GM18507 (cell line): ENCODE measurements at places on chromosomes 12 and 14.

GRCh38 chr14:45135659-45136395 is at the start of gene FANCM:
TSS of gene FANCM (plus strand) at chr14:45135930. CDS start at chr14:45136032, 102 bp downstream.
- peak; percentile 64 for DNase-seq

- no peak for DNase-seq
Measured at GRCh38 chr12:44874981-44875416, 1.1 kb downstream of the NELL2 start.

DNA sequence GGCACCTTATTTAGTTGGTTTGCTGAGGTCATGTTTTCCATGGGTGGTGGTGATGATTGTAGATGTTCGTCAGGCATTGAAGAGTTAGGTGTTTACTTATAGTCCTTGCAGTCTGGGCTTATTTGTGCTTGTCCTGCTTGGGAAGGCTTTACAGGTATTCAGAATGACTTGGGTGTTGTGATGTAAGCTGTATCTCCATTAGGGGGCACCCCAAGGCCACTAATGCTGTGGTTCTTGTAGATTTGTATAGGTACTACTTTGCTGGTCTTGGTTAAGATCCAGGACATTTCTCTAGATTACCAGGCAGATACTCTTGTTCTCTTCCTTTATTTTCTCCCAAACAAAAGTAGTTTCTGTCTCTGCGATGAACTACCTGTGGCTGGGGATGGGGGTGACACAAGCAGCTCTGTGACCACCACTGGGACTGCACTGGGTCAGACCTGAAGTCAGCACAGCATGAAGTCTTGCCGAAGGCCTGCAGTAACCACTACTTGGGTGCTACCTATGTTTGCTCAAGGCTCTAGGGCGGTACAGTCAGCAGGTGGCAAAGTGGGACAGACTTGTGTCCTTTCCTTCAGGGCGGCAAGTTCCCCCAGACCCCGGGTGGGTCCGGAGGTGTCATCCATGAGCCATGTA is 35.8 kb upstream of the FBXO33 start:
- DNase-seq = no peak

DNA sequence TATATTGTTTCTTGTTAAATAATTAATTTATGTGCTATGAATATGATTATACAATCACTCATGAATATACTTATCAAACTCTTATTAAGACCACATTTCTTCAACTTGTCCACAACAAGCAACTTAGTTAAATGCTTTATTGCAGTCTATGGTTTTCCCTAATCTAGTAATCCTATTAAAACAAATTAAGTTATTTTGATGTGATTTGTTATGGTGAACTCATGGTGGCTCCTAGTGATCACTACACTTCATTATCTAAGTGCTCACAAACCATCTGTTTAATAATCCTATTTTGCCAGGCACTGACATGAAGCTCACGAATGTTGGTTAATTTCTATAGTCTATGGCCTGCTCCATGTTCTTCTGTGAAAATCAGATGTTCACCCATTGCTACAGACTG is 42.9 kb downstream of the INSM2 start:
- no peak for DNase-seq

DNA sequence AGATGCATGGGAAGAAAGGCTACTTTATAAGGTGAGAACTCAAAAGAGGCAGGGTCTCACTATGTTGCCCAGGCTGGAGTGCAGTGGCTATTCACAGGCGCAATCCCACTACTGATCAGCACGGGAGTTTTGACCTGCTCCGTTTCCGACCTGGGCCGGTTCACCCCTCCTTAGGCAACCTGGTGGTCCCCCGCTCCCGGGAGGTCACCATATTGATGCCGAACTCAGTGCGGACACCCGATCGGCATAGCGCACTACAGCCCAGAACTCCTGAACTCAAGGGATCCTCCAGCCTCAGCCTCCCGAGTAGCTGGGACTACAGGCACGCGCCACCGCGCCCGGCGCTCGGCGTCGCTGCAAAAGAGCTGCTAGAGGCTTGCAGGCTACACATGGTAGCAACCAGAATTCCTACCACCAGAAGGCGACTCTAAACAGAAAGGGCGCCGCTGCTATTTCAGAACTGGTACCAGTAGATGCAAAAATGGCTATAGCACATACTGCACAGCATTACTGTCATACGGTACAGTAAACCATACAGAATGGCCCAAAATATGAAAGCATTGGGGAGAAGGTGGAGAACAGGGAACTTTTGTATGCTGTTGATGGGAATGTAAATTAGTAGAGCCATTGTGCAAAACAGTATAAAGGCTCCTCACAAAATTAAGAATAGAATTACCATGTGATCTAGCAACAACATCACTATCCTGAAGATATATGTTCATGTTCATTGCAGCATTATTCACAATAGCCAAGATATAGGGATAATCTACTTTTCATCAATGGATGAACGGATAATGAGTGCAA is 1.2 kb upstream of the NEMF start:
- DNase-seq = no peak

DNA sequence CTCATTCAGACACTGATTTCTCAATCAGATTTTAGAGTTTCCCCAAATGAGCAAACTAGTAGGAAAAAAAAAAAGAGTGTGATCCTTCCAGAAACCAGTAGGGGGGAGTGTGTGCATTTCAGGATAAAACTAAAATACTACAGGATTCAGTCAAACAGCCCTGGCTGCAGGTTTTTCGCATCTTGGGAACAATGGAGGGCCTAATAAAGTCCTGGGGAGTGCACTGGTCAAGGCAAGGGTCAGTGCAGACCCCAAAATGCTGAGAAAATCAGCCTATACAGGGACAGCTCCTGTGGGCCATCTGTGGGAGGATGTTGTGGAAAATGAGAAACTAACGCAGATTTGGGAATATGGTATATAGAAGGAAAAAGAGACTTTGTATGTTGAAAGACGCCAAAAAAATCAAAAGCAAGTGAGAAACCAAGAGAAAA is 22.2 kb upstream of the ABCD4 start:
- DNase-seq = no peak

- DNase-seq = no peak
Measured at GRCh38 chr12:60072911-60073310, 477.1 kb downstream of the SLC16A7 start.

GRCh38 chr14:67240168-67240932 is 885 bp upstream of the PALS1 start:
- no peak for DNase-seq

DNA sequence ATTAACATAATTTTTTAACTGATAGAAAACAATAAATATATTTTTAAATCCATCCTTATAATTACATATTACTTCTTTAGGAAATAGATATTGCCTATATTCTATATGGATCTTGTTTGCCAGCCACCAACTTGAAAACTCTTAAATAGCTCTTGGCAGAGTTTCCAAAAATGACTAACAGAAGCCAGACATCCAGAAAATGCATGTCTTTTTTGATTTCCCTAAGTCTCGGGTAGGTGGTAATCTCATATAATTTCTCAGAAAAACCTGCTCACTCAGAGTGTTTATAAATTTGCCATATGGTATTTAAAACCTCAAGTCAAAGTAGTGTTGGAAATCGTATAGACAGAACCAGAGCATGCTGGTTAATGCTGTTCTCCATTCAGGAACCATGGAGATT is 360.4 kb upstream of the FOXG1 start:
- DNase-seq = no peak

- DNase-seq = no peak
Measured at GRCh38 chr14:55446127-55446736, 5.8 kb upstream of the TBPL2 start.

DNA sequence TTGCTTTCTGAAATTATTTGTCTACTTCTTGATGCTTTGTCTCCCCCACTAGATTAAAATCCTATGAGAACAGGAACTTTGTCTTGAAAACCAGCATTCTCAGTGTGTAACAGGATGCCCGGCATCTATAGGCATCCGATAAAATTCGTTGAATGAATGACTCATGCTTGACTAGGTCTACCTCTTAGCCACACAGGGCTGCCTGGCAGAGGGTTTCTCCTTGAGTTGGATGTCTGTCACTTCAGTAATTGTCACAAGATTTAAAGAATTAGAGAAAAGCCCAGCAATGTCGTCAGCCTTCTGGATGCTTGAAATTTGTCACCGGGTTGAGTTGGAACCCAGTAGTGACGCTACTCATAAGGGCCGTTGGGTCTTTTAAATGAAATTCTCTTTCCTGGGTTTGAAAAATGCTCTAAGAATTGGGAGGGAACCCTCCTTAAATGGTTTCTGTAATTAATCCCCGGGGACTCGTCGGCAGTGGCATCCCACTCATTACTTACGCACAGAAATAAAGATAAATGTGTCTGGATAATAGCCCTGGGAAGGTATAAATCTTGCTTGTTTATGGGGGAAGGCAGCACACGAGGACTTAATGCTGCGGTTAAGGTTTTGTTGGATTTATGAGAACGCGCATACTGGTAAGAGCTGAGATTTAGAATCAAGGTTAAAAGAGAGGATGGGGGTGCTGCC is 194.1 kb downstream of the AACS start:
- no peak for DNase-seq

GRCh38 chr14:23681337-23681736 is 45.2 kb downstream of the DHRS2 start:
- no peak for DNase-seq

- no peak for DNase-seq
Measured at GRCh38 chr14:40414386-40414785, 982.2 kb upstream of the FBXO33 start.

- DNase-seq = no peak
Measured at GRCh38 chr12:65209655-65210043, 40.3 kb downstream of the LEMD3 start.

- DNase-seq = no peak
Measured at GRCh38 chr12:81089412-81089811, 11.5 kb downstream of the ACSS3 start.

DNA sequence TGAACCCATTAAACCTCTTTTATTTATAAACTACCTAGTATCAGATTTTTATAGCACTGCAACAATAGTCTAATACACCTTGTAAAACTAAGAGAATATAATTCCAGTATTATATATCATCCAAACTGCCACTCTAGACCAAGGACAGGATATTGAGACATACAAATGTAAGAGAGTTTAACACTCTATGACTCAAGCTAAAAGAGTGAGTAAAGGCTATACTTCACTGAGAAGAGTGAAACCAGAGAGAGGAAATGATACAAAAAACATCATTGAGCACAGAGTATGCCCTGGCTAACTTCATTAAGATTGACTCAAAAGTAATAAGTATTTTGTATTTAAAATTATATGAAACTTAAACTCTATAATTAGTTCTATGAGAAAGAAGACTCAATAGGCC is 1951.9 kb upstream of the SEL1L start:
- DNase-seq = no peak

DNA sequence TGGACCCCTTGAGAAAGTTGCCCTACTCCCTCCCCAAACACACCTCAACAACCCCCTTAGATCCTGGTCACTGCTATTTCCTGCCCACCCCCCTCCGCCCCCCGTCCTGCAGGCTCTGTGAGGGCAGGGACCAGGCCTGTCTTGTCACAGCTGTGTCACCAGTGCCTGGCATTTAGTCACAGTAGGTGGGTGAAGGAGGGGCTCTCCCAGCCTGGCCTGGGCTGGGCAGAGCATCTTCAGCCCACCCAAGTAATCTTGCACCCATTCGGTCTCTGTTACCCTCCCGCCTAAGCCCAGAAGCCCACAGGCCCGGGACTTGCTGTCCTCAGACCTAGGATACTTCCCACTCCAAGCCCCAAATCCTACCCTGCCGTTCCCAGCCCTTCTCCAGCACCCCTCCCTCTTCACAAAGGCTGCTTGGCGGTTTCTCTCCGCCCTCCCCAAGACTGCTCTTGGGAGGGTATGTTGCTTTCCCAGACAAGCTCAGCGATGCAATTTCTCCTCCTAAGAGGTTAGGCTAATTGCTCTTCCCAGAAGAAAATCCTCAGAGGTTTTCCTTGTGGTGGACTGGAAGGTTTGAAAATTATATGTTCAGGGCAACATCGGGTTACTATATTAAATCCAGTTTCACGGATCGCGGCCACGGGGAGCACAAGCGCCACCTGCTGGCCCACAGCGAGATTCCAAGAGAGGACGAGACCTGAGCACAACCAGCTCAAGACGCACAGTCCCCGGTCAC is 50.8 kb upstream of the ZFP36L1 start:
- peak; percentile 54 for DNase-seq

DNA sequence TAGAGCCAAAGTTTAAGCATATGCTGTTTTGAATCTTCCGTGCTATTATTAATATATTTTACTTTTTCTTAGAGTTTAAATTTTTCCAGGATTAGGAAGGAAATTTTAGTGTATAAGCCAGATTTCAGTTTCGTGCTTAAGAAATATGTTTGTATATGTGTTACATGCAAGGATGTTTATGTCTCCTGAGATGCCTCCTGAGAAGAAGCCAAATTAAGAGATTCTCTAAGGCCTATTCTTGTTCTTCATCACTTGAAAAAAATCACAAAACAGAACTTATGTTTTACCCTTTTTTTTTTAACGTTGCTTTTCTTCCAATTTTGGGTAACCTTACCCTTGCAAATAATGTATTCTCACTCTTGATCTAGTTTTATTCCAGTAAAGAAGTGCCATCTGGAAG is 412.7 kb downstream of the TMTC2 start:
- no peak for DNase-seq

GRCh38 chr12:15856097-15856982 is 25.8 kb upstream of the STRAP start:
- DNase-seq = no peak

DNA sequence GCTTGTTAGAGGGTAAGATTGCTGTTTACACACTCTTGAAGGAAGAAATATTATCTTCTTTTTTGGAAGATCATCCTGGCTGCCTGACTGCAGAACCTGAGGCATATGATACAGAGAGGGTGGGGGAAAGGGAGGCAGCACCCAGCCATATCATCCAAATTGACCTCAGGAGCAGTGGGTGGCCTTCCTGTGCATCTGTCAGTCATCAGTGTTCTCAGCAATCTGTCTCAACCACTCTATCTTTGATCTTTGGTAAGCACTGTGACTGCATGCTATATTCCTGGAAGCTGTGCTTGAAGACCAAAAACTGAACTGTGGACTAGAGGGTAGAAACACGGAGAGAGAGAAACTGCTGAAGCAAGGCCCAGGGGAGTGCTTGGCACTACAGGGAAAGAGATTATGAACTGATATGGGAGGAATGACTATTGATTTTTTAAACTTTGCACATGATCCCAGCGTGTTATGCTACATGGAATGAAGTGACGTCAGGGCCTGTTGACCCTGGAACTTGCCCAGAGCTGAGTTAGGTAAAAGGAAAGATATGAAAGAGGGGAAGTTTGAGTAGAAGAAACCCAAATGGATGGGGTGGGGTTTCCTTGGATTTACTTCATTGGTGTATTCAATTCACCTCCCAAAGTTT is 171.5 kb downstream of the ASCL1 start:
- no peak for DNase-seq

DNA sequence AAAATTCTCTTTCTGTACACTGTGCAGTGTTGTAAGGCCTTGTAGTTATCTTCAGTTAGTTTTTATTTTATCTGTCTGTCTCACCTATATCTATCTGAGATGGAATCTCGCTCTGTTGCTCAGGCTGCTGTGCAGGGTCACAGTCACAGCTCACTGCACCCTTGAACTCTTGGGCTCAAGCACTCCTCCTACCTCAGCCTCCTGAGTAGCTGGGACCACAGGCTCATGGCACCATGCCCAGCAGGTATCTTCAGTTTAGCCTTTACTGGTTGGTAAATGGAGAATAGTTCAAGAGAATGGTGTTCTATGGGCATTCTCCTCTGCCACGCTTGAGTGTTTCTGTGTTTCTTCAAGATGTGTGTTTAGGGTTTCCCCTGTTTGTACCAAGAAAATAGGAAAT is 13.6 kb downstream of the TULP3 start:
- DNase-seq = no peak

- peak; percentile 96 for DNase-seq
Measured at GRCh38 chr12:57229634-57230380, at the start of gene SHMT2. TSS of gene SHMT2 (plus strand) at chr12:57229711. CDS start at chr12:57229779, 68 bp downstream.
